Right forelimb (tissue), 1 donor: ENCODE measurements at places on chromosomes 2 and 18.

DNA sequence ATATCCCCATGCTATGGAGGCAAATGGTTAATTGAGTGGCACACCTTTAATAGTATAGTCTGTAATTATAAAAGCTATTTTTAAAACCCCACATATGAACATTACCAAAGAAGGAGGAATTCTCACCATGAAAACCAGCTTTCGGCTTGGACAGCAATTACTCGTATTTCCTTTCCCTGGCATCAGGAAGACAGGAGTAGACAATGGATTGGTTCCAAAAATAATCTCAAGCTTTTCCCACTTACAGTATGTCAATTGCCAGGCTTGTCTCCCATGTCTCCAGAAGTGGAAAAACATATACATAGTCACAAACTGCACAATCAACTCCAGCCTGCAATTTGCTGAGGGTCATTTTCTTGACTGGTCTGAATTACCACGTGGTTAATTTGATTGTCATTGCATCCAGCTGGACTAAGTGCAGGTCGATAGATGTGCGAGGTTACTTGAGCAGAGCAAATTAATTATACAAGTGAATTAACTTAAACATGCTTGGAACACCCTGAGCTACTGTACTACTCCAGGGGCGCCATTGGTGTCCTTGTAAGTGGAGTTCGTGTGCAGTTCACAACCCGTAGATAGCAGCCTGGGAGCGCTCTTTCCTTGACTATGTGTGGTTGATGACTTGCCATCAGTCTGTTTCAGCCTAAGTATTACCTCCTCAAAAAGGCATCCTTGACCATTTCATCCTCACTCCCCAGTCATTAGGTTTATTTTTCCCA, 124.3 kb upstream of the PELI1 start:
- DNase-seq, result no peak

- no peak for DNase-seq
Observed at GRCh38 chr2:227861011-227861410, 10.4 kb upstream of the DAW1 start.

DNA sequence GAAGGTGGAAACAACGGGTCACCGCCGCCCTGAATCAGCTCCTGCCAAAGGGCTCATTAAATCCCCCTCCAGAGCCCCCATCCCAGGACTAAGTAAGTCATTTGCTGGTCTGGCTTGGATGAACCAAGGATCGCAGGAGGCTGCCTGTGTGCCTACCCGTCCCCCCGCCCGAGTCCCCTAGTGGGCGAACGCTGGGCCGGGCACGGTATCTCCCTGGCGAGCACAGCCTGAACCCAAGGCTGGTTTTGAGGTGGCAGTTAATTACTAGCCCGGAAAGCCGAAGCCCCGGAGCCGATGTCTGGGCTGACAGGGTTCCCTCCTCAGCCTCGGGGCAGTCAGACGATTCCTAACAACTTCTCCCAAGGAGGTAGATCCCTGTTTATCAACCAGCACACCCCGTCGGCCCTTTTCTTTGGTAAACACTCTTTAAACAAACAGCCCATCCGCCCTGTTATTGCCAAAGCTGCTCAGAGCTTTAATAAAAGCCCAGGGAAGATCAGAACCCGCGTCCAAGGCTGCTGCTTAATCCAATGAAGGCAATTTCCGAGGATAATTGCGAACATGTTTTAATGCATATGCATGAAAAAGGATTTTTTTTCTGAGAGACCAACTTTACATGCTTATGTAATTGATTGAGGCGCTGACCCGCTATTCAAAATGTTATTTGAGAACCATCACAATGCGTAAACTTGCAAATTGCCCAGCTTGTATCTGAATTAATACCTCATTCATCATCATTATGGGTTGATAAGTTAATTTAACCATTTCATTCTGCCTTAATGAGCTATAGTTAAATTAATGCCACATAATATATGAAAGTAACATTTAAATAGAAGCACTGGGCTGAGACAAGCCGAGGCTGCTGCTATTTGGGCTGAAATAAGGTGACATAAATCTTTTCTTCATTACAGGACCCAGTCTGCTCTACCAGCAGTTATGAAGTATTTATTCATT, 10.5 kb downstream of the EVX2 start:
- DNase-seq, result peak; percentile 45

DNA sequence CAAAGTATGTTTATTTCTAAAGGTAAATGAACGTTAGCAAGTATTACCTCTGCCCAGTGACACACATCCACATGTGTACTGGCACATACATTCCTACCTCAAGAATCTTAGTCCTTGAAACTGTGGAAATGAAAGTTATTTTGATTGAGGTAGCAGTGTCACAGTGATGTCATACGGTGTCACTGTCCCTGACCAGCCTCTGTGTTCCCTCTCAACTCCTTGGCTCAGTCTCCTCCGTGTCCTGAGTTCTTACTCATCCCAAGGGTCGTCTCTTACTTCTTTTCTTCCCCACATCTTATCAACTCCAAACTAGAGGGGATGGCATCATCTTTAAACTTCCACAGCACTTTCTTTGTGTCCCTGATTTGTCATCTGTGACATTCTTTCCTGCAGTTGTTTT, 3.3 kb downstream of the NCK2 start:
- peak; percentile 17 for DNase-seq

DNA sequence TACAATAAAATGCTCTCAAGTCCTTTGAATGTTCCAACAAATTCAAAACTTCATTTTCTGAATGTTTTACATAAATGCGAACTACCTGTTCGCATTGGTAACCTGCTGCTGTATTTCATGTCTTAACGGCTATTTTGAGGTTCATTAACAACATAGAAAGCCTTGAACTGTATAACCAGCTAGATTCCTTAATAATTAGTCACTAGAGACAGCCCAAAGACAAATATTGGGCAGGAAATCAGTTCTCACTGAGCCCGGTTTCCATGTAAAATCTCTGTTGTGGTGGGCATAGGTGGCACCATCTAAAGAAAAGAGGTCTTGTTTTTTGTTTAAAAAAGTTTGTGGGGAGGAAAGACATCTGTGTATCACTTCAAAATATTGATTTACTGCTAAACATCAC, 29.2 kb downstream of the PDIA6 start:
- DNase-seq, result no peak

DNA sequence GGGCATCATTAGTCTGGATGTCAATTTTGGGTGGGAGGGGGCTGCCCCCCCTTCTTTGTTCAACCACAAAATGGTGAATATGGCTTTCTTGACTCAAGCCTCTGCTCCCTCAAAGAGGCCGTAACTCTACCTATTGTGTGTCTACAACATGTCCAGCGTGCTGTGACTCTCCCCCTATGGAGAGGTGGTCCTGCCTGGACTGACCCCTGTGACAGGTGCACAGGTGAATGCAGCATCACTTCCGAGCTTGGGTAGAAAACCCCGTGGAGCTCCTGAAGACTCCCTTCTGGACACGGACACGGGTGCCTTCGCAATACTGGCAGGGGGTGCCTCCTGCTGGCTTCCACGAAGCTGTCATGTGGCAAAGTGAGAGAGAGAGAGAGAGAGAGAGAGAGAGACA, 397.8 kb downstream of the GALR1 start:
- DNase-seq, result no peak

DNA sequence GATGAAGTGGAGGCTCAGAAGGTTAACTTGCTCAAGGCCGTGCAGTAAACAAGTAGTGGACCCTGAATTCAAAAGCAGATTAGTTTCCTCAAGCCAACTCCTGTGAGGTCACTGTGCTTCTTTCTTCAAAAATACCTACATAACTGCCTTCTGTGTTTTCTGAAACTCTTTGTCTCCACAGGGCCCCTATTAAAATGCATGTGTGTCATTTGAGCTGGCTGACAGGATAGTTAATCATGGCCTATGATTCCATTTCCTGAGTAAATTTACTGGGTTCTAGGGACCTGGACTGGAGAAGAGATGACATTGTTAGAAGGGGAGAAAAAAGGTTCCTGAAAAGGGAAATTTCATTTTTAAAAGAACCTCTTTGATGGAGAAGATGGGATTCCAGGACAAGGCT, 12.9 kb upstream of the DTNA start:
- DNase-seq, result no peak

DNA sequence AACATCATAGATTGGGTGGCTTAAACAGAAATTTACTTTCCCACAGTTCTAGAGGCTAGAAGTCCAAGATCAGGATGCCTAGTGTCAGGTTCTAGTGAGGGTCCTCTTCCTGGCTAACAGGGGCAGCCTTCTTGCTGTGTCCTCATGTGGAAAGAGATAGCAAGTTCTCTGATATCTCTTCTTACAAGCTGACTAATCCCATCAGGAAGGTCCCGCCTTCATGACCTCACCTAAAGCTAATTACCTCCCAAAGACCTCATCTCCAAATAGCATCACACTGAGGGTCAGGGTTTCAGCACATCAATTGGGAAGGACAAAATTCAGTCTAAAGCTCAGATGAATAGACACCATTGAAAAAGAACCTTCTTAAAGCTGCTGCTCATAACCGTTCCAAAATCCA, 22.9 kb downstream of the ACVR1 start:
- no peak for DNase-seq

GRCh38 chr2:232073026-232073425, 111.5 kb downstream of the DIS3L2 start:
- no peak for DNase-seq

GRCh38 chr18:31213641-31214040, 51.0 kb upstream of the DSC1 start:
- DNase-seq, result no peak

DNA sequence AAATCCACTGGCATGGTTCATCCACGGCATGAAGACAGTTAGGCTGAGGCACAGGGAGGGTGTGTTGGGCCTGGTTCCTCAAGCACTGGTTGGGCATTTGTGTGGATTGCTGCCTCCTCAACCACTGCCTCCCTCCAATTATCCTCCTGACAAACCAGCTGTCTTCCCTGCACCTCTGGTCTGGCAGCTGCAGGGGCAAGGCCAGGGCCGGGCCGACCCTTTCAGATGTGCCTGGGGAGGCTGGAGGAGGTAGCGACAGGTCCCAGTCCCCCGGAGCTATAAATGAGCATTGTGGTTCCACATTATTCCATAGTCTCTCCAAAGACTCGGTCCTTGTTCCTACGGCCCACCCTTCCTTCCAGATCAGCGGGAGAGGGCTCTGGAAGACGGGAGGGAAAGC, 86.2 kb downstream of the MBP start:
- DNase-seq, result no peak

DNA sequence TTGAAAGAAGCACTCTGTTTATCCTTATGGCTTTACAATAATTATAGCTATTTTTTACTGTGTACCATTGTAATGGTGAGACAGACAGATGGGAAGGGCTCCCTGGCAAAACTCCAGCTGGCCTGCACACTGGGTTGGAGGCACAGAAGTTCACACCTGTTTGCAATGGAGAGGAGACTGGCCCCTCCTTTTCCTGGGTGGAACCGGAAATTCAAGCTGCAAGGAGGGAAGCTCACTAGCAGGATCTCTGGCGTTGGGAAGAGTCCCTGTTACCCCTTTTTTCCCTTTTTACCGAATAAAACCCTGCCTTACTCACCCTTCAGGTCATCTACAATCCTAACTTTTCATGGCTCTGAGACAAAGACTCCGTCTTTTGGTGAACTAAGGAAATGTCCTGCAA, 100.3 kb upstream of the TFPI start:
- DNase-seq, result no peak

DNA sequence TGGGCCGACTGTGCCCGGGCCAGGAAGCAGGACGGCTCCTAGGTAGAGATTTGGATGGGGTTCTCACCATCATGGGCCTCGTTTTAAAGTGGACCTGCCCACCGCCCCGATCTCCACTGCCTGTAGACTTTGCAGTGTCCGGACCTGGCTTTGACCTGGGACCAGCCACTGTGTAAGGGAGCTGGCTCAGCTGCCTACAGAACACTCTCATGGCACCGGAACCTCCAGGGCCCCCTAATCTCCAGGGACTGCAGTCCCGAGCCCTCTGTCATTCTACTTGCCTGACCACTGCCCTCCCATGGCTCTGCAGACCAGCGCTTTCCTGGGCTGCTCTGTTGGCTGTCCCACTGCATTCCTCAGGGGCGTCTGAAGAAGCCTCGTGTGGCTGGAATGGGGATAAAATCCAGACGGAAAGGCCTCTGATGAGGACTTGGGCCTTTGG, 120.8 kb downstream of the GLI2 start:
- DNase-seq, result peak; percentile 42

DNA sequence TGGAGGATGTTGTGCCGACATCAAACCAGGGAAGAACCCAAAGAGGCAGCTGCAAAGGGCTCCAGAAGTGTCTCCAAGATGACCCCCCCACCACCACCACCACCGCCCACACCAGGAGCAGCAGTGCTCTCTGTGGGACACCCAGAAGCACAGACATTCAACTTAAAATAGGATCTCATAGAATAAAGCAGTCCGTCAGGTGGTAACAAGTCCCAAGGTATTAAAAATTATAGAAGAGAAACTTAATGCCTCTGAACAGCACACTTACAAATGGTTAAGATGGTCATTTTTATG, 155.5 kb upstream of the ID2 start:
- no peak for DNase-seq

DNA sequence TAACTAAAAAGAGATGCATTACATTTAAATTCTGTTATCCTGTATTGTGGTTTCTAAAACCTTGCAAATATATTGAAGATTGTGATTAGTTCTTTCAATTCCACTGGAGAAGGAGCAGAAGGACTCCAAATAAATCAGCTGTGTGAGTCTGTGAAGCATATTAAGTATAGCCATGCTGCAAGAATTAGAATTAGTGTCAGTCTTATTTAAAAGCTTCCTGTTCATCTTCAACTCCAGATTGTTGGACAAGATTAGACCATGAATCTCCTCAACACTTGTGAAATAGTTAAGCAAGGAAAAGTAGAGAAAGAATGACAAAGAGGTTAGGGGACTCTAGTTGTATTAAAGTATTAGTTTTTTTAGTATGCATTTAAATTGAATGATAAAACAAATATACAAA, 92.5 kb upstream of the LRP1B start:
- no peak for DNase-seq

DNA sequence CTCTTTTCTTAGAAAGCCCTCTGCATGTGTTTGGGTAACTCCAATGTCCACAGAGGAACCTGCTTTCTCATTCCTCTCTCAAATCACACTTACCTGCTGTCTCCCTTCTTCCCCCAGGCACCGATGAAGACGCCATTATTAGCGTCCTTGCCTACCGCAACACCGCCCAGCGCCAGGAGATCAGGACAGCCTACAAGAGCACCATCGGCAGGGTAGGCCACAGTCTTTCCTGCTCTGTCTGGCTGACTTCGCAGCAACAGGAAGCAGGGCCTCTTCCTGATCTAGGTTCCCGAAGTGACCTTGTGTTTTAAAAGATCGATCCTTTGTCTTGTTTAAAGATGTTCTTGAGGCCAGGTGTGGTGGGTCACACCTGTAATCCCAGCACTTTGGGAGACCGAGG, 25.0 kb upstream of the GMCL1 start:
- no peak for DNase-seq

DNA sequence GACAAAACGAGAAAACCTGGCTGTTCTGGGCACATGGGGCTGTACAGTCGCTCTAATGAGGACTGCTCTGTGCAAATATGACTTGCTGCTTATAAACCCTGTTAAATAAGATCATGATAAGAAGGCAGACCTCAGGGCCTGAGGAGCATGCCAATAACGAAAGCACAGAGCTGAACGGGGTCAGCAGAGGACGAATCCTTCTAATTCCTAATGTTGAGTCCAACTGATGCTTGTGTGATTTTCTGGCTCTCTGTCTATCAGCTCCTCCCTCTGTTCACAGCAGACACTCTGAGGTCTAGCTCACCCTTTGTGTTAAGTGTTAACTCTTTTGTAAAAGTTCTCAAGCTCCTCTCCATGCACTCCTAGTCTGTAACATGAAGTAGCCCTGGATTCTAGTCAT, 167.2 kb upstream of the REV1 start:
- no peak for DNase-seq

GRCh38 chr2:169095621-169096105, 26.3 kb downstream of the DHRS9 start:
- no peak for DNase-seq
